ENCODE measurements at places on chromosomes 3 and 15. TPM values are rescaled to one million over a fixed set of nuclear protein-coding genes. Genes with fewer than 3 reads are reported as not detected.

The SLC6A11 gene
- total RNA-seq: not detected

DNA sequence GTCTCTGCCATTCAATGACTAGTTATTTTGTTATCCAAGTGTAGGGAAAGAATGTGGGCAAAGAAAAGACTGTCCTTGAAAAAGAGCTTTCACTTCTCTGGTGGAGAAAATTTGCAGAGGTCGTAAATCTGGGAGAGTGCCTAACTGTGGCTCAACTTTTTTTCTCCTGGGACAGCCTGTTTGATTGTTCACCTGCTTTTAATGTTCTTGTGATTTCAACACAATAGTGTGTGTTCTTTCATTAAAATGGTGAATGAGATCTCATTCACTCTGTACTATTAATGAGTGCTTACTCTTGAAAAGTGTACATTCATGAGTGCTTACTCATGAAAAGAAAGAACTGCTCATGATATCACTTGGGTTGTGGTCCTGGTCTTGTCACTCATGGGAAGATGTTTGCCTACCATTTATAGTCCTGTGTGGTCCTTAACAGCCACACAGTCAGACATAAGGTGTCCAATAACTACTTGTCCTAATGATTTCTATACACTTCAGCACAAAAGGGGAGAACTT lies 567.3 kb downstream of the GRM7 start:
- no peaks in the 10 kb centered on the region for H3K36me3 ChIP-seq
- no peak overlapping the region for H3K4me3 ChIP-seq
- H3K27ac ChIP-seq: no peak overlapping the region
- H3K4me1 ChIP-seq: no peaks in the 10 kb centered on the region
- no peak for DNase-seq

The SCAMP5 gene
- 0.36 TPM for total RNA-seq

DNA sequence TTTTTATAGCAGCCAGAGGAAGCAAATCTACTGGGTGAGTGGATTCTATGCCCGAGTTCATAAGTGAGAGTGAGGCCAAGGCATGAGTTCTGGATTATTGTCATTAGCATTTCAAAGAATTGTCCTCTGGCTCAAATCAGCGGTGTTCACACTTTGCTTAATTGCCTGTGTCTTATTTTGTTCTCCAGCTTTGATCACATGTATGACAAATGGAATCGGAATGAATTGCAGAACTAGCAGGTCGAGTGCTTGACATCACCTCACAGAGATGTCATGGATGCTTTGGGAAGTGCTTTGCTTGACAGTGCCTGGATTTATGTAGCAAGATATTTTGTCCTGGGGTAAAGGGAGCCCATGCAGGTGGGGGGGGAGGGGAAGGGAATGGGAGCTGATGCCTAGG lies 68.0 kb downstream of the SH3GL3 start:
- H3K4me3 ChIP-seq: no peak overlapping the region
- H3K27me3 ChIP-seq: no peaks in the 10 kb centered on the region

GRCh38 chr3:123884203-123884831 lies at the start of gene MYLK:
Gene MYLK, minus strand, starts transcription at chr3:123884332. Its CDS starts 90,491 bp downstream, at chr3:123793841.
- DNase-seq: peak; percentile 95
- H3K4me3 ChIP-seq: peak within 1 kb of the TSS; percentile 63
- H3K27ac ChIP-seq: peak within 1 kb of the TSS; percentile 50
- H3K36me3 ChIP-seq: peaks cover 14% of the 10 kb centered on the region

All from IMR-90 (cell line).